ENCODE measurements at places on chromosomes 16 and 17.

DNA sequence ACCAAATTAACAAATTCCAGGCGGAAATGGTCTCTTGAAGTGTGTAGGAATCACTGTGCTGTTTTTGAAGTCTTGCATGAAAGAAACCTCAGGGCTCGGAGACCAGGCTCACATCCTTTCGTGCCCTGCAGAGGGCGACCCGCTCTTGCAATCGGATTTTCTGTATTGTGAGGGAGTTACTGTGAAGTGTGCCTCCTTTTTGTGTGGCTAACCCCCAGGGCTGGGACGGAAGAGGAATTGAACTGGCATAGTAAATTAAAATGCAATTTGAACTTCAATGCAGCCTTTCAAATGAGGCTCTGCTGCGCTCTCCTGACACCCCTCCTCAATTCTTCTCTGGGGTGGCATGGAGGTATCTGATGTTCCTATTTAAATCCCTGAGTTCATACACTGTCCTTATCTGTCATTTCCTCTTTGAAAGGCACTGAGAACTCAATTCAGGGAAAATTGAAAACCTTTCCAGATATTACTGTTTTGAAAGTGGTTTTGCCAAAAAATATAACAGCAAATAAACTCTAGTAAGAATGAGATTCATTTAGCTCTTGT is 51.5 kb upstream of the MGAT5B start:
- no peak for DNase-seq

- no peak for DNase-seq
These were observed 23.6 kb downstream of the ZNF469 start for GRCh38 chr16:88406096-88407041.

DNA sequence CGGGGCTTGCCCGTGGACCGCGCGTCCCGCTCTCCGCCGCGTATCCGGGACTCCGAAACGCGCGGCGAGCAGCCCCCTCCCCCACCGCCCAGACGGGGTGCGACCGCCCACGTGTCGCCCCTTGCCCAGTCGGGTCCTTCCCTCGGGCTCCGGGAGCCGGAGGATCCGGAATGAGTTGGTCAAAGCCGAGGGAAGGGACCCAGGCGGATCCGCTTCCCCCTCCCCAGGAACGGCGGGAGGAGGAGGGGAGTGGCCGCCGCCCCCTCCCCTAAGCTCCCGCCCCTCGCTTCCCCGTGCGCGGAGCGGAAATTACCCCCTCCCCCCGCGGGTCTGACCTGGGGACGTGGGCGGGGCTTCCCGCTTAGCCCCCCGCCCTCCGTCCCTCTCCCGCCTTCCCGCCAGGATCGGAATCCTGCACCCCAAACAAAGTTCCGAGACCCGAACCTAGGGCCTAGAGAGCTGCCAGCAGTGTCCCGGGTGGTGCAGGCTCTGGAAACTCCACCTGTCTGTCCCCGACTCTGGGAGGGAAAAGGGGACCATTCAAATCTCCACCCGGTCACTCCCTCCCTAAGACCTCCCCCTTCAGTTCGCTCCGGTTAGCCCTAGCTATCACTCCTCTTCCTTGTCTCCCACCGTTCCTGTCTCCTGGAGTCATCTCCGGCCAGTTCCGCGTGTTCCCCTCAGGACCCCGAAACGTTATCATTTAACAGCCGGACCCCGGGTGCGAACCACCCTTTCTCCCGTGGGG is 1.0 kb upstream of the IGF2BP1 start:
- peak; percentile 77 for DNase-seq

DNA sequence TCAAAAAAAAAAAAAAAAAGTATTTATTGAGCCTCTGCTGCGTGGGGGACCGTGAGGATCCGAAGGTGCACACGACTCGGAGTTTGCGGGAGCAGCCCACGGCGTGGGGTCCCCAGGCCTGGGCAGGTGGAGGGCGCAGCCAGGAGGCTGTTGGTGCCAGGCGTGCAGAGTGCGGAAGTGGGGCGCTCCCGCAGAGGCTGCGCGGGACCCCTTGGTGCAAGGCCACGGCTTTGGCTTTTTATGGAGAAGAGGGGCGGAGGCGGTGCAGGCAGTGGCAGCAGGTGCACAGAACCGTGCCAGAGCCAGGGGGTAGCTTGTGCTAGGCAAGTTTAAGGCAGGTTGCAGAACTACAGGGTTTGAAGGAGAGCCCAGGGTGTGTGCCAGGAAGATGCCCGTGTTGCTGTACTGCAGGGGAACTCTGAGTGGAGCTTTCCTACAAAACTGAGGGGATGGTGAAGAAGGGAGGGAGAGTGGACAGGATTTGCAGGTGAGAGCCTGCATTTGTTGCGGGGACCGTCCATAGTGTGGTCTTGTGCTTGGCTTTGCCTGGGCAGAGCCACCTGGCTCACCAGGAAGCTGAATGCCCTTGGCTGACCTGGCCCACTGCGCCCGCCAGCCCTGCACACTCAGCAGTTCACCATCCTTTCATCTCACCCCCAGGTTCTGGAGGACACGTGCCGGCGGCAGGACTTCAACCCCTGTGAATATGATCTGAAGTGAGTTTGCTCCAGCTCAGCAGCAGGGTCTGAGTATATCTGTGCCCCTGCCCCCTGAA is 1.3 kb downstream of the ASPSCR1 start:
- DNase-seq: no peak

- DNase-seq: no peak
These were observed 52.8 kb downstream of the CLEC19A start for GRCh38 chr16:19338335-19338734.

DNA sequence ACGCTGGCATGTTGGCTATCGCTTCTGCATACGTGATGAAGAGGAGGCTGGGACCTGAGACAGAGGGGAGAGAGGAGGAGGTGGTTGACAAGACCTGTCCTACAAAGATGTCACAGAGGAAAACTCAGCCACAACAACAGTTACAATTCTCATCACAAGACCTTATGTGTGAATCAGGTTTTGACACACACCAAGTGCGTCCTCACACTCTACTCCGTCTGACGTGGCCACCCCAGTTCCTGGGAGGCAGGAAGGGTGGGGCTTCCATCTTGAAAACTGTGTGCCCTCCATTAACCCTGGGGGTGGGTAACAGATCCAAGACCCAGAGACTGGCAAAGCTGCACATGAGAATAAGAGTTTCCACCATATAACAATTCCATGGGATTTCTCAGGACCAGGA is 24.1 kb downstream of the SLC6A4 start:
- DNase-seq: no peak

DNA sequence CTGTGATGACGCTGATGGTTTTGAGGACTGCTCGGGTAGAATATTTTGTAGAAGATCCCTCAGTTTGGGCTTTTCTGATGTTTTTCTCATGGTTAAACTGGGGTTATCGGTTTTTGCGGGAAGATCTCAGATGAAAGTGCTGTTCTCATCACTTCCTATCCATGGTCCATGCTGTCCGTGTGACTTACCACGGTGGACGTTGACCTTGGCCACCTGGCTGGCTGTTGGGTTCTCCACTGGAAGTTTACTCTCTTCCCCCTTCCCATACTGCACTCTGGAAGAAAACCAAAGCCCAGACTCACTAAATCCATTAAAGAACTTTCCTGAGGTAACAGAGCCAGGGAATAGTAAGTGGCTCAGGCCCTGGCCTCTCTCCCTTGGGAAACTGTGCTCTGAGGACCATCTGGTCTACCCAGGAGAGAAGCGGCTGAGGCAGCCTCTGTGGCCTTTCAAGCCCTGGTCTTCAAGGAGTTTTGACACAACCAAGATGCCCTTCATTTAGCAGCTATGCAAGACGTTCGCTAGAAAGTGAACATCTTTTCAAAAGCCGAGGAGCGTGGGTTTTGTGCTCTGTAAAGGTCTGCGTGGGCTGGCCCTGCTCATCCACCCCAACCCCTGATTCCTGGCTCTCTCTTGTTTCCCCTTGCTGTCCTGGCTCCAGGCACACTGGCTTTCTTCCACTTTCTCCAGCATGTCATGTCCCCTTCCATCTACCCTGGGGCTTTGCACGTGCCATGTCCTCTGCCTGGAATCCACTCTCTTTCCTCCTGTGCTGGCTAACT is 43.1 kb downstream of the IRF8 start:
- DNase-seq: no peak

GRCh38 chr16:28549301-28549899 is 4.3 kb upstream of the SGF29 start:
- no peak for DNase-seq

GRCh38 chr16:30434852-30435251 is 5.0 kb upstream of the DCTPP1 start:
- no peak for DNase-seq
